ENCODE measurements at places on chromosomes 5 and 9.

DNA sequence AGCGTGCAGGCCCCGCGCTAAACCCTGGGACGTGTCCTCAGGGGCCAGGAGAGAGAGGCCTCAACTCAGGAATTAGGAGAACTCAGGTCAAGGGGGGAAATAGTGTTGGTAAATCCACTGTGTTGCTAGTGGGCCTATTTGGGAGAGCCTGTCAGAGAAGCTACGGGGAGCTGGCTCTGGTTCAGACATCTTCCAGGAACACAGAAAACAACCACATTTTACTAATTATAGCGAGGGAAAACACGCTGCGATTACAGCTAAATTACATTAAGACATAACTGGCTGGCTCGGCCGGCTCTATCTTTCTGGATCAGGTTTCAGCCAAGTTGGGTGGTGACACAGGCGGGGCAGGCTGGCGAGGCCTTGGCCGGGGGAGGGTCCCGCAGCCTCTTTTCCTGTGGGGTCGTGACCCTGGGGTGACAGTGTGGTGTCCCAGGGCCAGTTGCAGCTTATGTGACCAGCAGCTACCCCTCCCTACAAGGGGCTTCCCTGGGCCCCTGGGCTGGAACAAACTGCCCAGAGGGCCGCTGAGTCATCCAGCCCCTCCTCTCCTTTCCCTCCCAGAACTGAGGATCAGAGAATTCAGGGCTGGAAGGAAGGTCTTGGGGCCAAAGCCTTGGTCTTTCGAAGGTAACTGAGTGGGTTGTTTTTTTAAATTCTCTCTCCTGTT is 75.1 kb downstream of the FGF18 start:
- DNase-seq, result peak; percentile 95

DNA sequence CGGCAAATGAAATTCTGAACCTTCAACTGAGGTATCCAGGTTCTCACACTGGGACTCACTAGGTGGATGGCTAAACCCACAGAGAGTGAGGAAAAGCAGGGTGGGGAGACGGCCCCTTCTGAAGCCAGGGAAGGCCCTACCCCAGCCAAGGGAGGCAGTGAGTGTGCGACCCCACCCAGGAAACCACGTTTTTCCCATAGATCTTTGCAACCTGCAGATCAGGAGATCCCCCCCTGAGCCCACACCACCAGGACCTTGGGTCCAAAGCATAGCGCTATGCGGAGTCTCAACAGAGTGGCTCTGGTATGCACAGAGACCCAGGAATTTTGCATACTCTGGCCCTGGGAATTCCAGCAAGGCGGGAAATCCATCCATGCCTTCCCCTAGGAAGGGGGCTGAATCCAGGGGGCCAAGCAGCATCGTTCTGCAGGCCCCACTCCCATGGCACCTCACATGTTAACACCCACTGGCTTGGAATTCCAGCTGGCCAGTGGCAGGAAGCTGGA is 19.9 kb downstream of the DTWD2 start:
- DNase-seq, result no peak

GRCh38 chr5:150022158-150022531 is 21.6 kb downstream of the HMGXB3 start:
- no peak for DNase-seq

DNA sequence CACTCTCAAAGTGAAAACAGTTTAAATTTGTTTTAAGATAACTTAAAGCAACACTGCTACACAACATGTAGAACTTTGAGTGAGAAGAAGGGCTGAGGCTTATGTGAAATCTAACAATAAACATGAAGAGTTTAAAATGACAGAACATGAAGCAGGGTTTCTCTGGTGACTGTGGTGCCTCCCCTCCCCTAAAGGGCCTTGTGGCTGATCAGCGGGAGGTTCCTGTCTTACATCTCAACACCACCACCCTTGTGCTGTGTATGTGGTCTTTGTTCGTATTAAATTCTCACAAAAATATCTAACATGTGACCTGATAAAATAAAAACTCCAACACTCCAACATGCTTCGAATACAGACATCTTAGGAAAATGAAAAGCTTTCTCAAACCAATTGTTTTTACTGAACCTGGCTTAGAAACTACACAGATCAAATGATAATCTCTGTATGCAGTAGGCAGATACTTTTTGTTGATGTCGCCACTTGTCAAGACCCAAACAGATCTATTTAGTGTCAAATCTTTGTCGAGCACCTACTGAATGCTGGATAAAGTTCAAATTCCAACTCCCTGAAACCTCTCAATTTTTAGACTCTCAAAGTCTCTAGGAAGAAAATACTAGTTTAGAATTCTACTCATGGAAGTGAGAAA is 9.9 kb upstream of the IQGAP2 start:
- no peak for DNase-seq

- no peak for DNase-seq
These were observed 55.2 kb downstream of the PLK2 start for GRCh38 chr5:58404734-58405133.

DNA sequence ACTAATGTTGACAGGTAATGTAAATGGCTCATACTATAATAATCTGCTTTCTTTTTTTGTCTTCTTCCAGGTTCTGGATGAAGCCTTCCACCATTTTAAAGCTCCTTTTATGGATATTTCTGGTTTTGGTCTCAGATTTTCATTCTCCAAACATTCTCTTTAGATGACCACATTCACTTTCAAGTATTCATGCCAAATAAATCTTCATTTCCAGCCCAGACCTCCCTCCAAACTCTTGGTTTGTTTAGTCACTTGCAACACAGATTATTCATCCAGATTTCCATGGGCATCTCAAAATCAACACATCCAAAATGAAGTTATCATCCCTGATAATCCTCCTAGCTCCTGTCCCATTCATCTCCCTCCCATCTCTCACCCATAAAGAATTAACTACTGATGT is 40.3 kb upstream of the SVEP1 start:
- DNase-seq, result no peak

DNA sequence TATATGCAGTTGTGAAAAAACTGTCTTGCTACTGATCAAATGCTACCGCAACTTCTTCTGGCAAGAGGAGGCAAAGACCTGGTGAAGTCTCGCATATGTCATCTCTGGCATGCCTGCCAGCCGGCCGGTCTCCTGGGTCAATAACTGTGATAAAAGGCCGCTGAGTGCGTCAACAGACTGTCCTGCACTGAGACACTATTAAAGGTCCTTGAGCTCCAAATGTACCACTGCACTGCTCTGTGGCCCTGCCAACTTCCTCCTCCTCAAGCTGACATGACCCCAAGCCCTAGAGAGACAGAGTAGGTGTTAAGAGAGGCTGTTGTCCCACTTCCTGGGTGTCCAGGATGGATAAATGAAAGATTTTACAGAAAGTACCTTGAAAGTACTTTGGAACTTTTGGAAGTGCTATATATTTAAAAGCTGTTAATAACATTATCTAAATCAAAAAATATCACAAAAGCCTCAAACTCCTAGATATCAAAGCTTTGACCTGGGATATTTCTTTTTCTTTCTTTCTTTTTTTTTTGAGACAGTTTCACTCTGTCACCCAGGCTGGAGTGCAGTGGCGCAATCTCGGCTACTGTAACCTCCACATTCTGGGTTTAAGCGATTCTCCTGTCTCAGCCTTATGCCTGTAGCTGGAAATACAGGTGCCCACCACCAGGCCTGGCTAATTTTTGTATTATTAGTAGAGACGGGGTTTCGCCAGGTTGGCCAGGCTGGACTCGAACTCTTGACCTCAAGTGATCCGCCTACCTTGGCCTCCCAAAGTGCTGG is 31.5 kb downstream of the RAPGEF1 start:
- DNase-seq, result no peak

DNA sequence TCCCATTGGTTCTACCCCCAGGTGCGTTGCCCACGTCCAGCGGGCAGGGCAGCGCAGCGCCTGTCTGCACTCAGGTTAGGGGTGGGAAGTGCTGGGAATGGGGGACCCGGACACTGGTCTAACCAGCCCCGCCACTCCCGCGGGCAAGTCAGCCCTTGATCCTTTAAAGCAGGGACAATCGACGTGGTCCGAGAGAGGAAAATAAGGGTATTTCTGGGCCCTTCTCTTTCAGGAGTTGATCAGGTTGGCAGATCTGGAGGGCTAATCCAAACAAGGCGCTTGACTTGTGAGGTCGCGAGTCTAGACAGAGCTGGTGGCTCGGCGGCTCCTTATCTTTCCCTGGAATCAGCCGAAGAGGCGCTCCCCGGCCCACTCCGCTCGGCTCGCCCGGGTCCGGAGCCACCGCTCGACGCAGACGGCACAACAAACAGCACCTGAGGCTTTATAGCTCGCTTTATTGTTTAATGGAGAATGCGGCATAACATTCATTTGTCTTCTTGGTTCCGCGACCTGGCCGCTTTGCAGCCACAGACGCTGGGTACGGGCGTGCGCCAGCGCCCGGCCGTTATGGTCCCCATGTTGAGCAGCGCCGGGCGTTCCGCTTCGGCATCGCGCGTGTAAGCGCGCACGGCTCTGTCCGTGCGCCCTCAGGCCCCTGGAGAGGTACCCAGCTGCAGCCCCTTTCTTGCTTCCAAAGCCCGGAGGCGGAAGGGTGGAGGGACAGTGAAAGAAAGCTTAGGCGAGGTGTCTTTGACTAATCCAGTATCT is 15.8 kb downstream of the ISL1 start:
- peak; percentile 94 for DNase-seq

DNA sequence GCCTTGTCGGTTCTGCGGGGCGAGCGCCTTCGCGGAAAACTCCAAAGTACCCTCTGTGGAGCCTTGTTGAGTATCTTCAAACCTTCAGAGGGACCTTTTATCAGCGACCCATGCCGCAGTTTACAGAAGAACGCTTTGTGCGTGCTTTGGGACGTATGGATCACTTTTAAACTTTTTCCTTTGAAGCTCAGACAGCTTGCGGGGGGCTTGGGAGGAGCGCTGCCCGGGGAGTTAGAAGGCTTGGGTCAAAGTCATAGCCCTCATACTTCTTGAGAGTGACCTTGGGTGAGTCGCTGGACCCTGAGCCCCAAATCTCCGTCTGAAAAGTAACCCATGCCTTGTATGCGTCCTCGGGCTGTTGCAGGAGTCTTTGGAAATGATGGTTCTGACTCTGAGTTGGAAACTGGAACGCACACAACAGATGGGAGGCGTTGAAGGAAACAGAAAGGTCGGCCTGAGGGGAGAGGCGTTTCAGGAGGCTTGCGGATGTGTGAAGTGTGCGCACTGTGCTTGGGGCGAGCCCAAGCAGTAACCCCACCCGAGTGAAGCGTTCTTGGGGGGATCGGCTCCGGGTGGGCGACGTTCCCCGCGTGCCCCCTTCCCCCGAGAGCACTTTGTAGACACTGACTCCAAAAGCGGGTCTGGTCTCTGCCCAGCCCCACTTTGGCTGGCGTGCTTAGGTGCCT is 661 bp upstream of the SLC25A51 start:
- peak; percentile 54 for DNase-seq

DNA sequence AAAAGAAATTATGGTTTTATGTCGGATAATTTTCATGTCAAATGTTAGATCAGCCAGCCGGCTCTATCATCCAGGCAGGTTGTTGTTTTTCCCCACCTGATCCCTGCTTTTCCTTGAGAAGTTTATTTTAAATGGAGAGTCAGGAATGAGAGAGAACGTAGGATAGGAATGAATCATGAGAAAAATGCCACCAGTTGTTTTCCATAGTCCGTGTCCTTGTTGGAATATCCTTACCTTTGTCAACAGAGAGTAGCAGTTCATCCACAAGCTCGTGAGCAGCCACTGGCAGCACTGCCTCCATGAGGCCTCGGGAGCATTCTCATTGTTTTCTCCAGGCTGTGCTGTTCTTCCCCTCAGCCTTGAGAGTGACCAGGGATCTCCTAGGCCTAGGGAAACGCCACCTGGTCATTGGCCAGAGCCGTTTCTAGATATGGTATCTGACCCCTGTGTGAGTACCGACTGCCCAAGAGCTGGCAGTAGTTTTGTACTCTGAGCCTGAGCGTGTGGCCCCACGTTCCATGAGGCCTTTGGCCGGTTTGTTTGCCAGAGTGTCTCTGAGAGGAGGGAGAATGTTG is 293.3 kb downstream of the FANCC start:
- DNase-seq, result no peak

DNA sequence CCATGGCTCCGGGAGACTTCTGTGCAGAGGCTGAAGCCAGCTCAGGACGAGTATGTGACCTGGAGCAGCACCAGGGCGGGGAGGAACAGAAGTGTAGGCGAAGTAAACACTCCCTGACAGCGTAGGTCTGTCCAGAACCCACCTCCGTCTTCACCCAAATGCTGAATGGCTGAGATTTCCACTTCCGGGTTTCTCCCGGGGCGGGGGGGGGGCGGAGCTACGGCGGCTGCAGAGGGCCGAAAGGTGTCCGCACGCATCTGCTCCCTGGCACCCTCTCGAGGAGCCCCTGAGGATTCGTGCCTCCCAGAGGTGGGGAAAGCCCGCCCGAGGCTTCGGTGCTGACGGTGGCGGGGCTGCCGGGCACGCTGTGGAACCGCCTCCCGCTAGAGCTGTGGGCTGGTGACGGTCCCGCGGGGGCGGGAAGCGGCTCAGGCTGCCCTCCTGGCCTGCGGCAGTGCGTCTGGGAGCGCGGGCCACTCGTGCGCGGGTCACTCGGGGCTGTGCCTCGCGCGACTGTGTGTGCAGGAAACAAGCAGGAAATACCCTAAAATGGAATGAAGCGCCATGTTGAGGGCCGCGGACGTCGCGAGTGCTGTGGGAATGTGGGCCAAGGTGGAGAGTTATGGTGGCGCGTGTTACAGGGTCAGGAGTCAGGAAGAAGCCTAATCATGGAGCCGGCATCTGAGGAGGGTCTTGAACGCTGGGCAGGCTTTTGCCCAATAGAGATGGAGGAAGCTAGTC is 1425.4 kb downstream of the FOXD4L5 start:
- DNase-seq, result peak; percentile 41

GRCh38 chr5:39605588-39606575 is 181.1 kb upstream of the DAB2 start:
- no peak for DNase-seq

DNA sequence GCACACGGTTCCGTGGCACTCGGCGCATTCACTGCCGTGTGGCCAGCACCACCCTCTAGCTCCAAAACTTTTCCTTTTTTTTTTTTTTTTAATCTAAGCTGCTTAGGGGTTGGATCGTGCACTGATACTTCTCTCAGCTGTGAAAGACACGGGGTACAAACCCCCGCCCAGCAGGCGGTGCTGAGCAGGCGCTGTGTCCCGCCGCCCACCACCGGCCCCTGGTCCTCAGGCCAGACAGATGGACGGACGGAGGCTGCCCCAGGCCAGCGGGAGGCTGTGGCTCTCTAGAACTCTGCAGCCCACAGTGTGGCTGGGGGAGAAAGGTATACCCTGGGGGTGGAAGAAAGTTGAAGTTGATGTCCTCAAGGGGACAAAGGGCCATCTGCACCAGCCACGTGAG is 6.2 kb downstream of the AGPAT2 start:
- no peak for DNase-seq

GRCh38 chr5:2995035-2995434 is 243.6 kb upstream of the IRX2 start:
- no peak for DNase-seq

GRCh38 chr5:122941737-122942136 is 94.8 kb downstream of the PPIC start:
- DNase-seq, result no peak
